ENCODE measurements at places on chromosomes 6 and 20.

GRCh38 chr6:36598739-36599318, 4.7 kb downstream of the SRSF3 start:
- no peak for DNase-seq

DNA sequence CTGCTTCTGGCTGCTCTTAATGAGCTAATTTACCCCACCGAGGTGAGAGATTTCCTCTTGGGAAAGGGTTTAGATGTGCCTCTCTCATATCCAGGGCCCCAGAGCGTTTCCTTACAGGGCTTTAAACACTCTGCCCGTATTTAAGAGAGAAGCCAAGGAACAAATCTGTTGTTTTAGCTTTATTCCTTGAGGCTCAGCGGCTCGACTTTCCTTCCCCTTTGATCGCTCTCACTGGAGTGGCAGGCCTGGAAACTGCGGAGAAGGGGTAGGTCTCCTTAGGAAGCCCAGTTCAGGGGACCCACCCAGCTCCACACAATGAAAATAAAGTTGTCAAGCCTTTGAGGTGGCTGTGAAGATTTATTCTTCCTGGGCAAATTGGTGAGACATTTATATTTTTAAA, 132.0 kb upstream of the JAG1 start:
- no peak for DNase-seq

GRCh38 chr20:1654996-1655395, 2.6 kb downstream of the SIRPG start:
- DNase-seq, result no peak

- DNase-seq, result no peak
These were observed 1.3 kb downstream of the MCUR1 start for GRCh38 chr6:13813026-13813425.

GRCh38 chr20:54062812-54063280, 7.5 kb downstream of the BCAS1 start:
- DNase-seq, result no peak
